Mesothelial cell of epicardium (in vitro differentiated cells): ENCODE measurements at places on chromosomes 6 and 20.

DNA sequence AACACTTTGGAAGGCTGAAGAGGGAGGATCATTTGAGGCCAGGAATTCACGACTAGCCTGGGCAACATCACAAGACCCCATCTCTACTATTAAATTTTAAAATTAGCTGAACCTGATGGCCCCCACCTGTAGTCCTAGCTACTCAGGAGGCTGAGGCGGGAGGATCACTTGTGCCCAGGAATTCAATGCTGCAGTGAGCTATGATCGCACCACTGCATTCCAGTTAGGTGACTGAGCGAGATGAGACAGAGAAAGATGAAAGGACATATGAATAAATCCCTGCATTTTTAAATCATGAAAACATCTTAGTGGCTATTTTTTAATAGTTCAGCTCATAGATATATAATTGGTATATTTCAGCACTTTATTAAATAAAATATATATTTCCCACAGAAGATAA is 93.8 kb downstream of the GPR63 start:
- H3K4me3 ChIP-seq: no peak overlapping the region
- DNase-seq: no peak
- peaks cover 6% of the 10 kb centered on the region for H3K4me1 ChIP-seq
- H3K27me3 ChIP-seq: no peaks in the 10 kb centered on the region

DNA sequence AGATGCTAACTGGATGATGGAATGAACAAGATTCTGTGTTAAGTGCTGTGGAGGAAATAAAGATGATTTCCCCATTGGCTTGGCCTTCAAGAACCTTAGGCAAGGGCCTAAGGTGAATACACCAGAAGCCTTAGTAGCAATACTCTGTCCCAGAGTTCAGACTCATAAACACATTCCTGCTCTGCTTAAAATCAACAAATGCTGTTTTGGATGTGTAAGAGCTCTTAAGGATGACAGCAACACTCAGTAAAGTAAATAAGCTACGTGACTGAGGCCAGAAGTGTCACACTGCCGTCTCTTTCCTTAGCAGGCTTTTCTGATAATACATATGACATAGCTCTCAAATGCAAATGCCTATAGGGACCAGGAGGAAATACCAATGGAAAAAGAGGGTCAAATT is 90.6 kb downstream of the EYA2 start:
- peaks cover 6% of the 10 kb centered on the region for H3K4me1 ChIP-seq
- no peak for DNase-seq
- H3K36me3 ChIP-seq: peaks cover 15% of the 10 kb centered on the region

DNA sequence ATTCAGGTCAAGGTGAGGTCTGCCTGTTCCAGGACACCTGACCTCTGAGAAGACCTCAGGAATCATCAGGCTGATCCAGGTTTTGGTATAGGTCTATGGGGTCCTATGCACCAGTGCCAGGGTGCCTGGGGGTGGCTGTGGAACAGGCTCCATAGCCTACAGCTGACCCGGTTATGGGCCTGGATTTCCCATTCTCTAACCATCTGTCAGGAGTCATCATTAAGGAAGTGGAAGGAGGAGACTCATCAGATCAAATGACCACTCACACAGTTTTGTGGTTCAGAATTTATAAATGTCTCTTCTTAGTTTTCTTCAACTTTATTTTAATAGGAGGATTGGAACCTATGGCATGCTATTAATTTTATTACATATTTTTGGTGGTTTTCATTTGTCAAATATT is 14.8 kb downstream of the PLA2G7 start:
- no peaks in the 10 kb centered on the region for H3K4me1 ChIP-seq
- DNase-seq: no peak
- H3K27me3 ChIP-seq: peaks cover 62% of the 10 kb centered on the region

DNA sequence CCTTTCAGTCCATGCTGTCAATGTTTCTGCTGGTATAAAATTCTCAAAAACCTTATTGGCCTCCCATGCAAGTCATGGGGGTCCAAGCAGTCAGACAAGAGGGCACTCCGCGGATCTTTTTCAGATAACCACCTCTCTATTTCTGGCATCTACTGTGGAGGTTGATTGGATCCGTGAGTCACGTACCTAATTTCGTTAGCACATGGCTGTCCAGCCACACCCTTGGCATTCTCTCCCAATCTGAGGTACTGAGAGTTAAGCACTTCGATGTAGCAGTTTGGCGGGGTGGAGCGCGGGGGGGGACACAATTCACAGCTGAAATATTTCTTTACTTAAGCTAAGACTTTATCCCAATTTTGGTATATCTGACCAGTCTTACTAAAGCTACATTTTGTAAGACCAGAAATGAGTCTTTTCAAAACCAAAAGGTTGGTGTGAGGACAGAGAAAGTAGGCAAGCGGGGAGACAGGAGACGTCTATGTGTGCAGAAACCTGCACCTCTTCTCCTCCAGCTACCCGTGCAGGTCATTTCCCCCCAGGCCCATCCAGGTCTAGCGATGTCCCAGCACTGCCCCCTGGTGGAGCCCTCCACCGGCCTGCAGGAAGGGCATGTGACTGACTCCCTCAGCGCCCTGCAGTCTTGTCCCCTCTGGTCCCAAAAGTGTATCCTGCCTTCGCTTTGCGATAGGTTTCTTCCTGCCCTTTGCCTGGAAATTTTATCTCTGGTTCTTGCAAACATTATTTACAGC is 113.1 kb downstream of the ADAT2 start:
- no peaks in the 10 kb centered on the region for H3K4me1 ChIP-seq
- DNase-seq: no peak
- peaks cover 7% of the 10 kb centered on the region for H3K36me3 ChIP-seq
- no peaks in the 10 kb centered on the region for H3K27me3 ChIP-seq

- no peak overlapping the region for H3K27ac ChIP-seq
- DNase-seq: no peak
- H3K4me3 ChIP-seq: peak overlapping the region; percentile 64
- H3K27me3 ChIP-seq: peaks cover 82% of the 10 kb centered on the region
- no peaks in the 10 kb centered on the region for H3K36me3 ChIP-seq
- H3K4me1 ChIP-seq: peaks cover 9% of the 10 kb centered on the region
Observed at GRCh38 chr6:28213213-28213523, 11.9 kb upstream of the ZSCAN9 start.

DNA sequence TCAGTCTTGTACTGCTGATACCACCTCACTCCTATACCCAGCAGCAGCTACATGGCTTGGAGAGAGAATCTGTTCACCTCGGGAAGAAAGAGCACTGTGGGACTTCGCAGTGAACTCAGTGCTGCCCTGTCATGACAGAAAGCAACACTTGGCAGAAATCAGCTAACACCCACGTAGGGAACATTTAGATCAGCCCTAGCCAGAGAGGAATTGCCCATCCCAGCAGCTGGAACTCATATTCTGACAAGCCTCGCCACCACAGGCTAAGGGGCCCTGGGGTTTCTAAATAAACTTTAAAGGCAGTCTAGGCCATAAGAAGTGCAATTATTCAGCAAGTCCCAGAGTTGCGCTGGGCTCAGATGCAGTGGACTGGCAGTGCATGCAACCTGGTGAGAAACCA is 1266.8 kb downstream of the GRIK2 start:
- H3K4me1 ChIP-seq: no peaks in the 10 kb centered on the region
- no peak overlapping the region for H3K4me3 ChIP-seq
- H3K27ac ChIP-seq: no peak overlapping the region
- no peaks in the 10 kb centered on the region for H3K36me3 ChIP-seq
- no peak for DNase-seq
- no peaks in the 10 kb centered on the region for H3K27me3 ChIP-seq

GRCh38 chr20:31943052-31943471 is 8.8 kb downstream of the PDRG1 start:
- H3K36me3 ChIP-seq: peaks cover 26% of the 10 kb centered on the region
- no peaks in the 10 kb centered on the region for H3K4me1 ChIP-seq
- DNase-seq: no peak

GRCh38 chr20:61332016-61332975 is 80.2 kb downstream of the CDH4 start:
- DNase-seq: no peak
- H3K36me3 ChIP-seq: no peaks in the 10 kb centered on the region
- peaks cover 41% of the 10 kb centered on the region for H3K27me3 ChIP-seq

DNA sequence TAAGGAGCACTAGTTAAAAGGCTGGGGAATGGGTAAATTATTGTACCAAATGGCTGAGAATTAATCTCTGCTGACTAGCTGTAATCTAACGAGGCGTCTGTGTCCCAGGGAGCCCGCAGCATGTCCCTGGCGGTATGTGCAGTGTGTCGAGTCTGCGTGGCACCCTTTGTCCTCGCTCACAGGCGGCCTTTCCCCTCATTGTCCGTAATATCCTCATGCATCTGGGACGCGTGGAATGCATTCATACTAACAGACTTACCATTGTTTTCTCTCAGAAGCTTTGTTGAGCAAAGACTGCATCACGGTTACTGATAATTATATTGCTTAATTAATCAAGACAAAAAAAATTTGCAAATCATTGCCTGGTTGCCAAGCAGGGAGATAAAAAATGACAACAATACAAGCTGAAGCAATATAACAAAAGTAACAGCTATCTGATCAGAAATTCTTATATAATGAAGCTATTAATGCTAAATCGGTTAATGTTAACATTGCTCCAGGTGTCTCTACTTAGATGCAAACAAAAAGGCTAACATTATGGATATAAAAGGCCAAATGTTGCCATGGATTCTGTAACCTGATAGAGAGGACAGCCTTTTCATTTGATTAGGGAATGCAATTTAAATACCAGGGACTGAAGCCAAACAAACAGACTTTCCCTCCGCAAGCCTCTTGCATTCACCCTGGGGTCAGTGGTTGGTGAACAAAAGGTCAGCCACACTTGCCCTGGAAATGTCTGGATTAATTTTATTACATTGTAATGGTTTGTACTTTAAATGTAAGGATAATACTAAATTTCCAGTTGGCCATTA is 124.8 kb downstream of the INSM1 start:
- no peaks in the 10 kb centered on the region for H3K27me3 ChIP-seq
- DNase-seq: no peak
- peaks cover 11% of the 10 kb centered on the region for H3K36me3 ChIP-seq
- H3K4me3 ChIP-seq: no peak overlapping the region
- H3K4me1 ChIP-seq: no peaks in the 10 kb centered on the region
- H3K27ac ChIP-seq: no peak overlapping the region

- H3K27me3 ChIP-seq: peaks cover 2% of the 10 kb centered on the region
- DNase-seq: no peak
- no peak overlapping the region for H3K27ac ChIP-seq
- H3K4me1 ChIP-seq: peaks cover 7% of the 10 kb centered on the region
- no peak overlapping the region for H3K4me3 ChIP-seq
Observed at GRCh38 chr6:51301962-51302361, 483.3 kb downstream of the TFAP2B start.

- H3K4me3 ChIP-seq: no peak overlapping the region
- H3K4me1 ChIP-seq: peaks cover 12% of the 10 kb centered on the region
- DNase-seq: no peak
Observed at GRCh38 chr20:4026093-4026601, 10.8 kb upstream of the RNF24 start.

DNA sequence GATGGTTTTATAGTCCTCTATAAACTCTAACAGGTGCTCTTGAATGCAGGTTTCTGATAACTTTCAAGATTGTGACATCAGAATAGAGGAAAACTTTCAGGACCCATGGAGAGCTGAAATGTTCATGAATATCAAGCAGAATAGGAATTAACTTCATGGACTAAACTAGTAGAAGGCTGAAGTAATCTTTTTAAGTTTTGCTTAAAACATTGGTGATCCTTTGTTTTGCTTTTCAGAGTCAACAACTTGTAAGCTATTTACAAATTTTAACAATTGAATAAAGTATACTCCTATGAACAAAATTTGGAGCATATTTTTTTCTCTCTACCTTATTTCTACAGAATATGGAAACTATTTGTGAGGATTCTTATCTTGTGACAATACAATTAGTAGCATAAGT is 25.2 kb upstream of the GOPC start:
- no peak for DNase-seq
- no peaks in the 10 kb centered on the region for H3K27me3 ChIP-seq
- H3K27ac ChIP-seq: no peak overlapping the region

DNA sequence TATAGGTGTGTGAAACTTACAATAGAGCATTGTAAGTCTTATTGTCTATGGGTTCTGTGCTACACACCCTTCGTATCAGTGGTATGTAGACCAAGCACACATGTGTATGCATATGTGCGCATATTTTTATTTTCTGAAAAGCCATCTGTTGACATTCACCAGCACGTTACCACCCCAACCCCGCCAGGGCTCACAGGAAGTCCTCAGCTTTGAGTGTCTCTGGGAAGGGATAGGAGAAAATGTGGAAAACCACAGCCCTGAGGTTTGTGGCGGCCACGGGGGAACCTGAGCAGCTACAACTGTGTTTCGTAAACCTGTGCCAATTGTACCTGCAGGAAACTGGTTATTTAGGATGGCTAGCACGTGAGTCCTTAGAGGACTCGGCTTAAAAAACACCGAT is 123.3 kb upstream of the PHACTR3 start:
- DNase-seq: no peak
- no peak overlapping the region for H3K27ac ChIP-seq
- no peaks in the 10 kb centered on the region for H3K4me1 ChIP-seq
- no peaks in the 10 kb centered on the region for H3K36me3 ChIP-seq
- H3K27me3 ChIP-seq: peaks cover 55% of the 10 kb centered on the region

- no peak for DNase-seq
- H3K36me3 ChIP-seq: peaks cover 11% of the 10 kb centered on the region
- no peaks in the 10 kb centered on the region for H3K27me3 ChIP-seq
- no peak overlapping the region for H3K4me3 ChIP-seq
Observed at GRCh38 chr6:149331043-149331807, 13.7 kb downstream of the TAB2 start.

DNA sequence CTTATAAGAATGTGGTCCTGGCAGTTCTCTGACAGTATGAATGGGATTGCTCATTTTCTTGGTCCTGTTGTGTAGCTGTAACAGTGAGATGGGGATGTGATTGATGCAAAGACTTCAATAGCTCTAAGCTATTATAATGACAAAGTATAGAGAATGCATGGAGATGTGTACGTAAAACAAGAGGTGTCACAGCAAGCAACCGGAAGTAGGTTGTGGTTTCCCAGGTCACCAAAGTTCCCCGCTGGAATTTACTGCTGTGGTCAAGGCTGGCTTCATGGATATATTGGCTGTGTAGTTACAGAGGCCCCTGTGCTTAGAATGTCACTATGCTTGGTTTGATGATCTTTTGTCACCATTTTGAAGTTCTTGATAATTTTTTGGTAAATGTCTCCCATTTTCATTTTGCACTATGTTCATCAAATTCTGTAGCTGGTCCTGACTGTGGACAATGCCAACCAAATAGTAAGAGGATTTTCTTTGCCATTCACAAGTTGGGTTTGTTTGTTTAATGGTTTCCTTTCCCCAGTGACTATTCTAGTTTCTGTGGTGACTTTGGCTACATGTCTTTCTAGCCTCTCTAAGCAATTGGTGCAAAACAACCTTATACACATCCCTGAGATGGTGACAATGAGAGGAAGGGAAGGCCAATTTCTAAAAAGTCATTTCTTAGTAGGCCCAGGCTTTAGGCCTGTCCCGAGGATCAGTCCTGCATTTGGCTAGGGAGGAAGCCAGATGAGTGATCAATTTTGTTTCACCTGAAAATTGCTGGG is 10.5 kb downstream of the DNAH8 start:
- no peaks in the 10 kb centered on the region for H3K36me3 ChIP-seq
- peaks cover 9% of the 10 kb centered on the region for H3K4me1 ChIP-seq
- no peak overlapping the region for H3K27ac ChIP-seq
- DNase-seq: no peak
- H3K4me3 ChIP-seq: no peak overlapping the region
